ENCODE measurements at places on chromosomes 13 and 19. TPM values are rescaled to one million over a fixed set of nuclear protein-coding genes. Genes with fewer than 3 reads are reported as not detected.

DNA sequence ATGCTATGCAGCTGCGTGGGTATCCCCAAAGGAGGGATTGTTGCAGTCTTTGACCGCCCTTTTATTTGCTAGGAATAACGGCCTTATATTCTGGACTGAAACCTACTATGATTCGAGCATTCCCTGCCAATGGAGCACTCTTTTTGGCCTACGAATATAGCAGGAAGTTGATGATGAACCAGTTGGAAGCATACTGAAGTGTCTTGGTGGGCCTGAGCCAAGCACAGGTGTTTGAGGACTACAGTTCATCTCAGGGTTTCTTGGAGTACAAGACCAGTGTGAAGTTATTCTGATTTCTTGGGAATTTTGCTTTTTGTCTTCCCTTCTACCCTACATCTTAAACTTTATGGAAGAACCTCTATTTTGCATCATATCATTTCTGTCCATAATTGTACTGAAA lies 20.1 kb downstream of the SLC25A15 start:
- no peak for DNase-seq
- no peak overlapping the region for H3K27ac ChIP-seq
- H3K4me1 ChIP-seq = no peaks in the 10 kb centered on the region

ZNF471 gene
- total RNA-seq = 15.5 TPM

- no peak overlapping the region for H3K27ac ChIP-seq
- no peak for DNase-seq
- no peak overlapping the region for H3K4me3 ChIP-seq
- H3K27me3 ChIP-seq = no peaks in the 10 kb centered on the region
- peaks cover 11% of the 10 kb centered on the region for H3K4me1 ChIP-seq
- H3K36me3 ChIP-seq = no peaks in the 10 kb centered on the region
Measured at GRCh38 chr13:95298971-95299621, 2.2 kb downstream of the ABCC4 start.

OVOL3 gene
- not detected for total RNA-seq

DNA sequence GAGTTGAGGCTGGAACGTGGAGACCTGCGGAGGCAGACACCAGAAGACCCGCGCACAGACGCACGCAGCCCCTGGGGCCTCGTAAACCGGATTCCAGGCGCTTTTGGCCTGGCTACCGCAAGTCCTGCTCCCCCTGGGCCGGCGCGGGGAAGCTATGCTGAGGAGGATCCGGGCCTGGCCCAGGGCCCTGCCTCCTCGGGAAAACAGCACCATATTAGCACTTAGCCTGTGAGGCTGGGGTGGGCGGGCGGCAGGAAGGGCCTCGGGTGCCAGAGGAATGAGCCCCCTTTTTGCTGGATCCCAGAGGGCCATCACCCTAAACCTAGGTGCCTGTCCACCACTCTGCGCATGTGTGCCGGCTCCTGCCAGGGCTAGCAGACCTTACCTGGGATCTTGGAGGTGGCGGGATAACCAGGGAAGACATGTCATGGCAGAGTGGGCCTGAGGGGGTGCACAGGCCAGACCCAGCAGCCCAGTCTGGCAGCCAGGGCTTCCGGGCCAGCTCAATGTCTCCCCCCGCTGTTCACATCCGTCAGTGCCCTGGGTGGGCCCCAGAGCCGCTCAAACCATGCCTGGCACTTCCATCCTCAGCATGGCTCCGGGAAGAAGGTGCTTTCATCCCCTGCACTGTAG lies 7.3 kb downstream of the ELOF1 start:
- H3K27ac ChIP-seq = no peak overlapping the region
- no peaks in the 10 kb centered on the region for H3K27me3 ChIP-seq
- peaks cover 11% of the 10 kb centered on the region for H3K4me1 ChIP-seq
- H3K36me3 ChIP-seq = peaks cover 58% of the 10 kb centered on the region
- DNase-seq = no peak

GRCh38 chr13:106489849-106490568 lies 45.5 kb downstream of the EFNB2 start:
- no peak overlapping the region for H3K27ac ChIP-seq
- H3K36me3 ChIP-seq = peaks cover 17% of the 10 kb centered on the region
- peaks cover 27% of the 10 kb centered on the region for H3K4me1 ChIP-seq
- no peak for DNase-seq
- H3K27me3 ChIP-seq = no peaks in the 10 kb centered on the region
